ENCODE measurements at places on chromosomes 12 and 14.

DNA sequence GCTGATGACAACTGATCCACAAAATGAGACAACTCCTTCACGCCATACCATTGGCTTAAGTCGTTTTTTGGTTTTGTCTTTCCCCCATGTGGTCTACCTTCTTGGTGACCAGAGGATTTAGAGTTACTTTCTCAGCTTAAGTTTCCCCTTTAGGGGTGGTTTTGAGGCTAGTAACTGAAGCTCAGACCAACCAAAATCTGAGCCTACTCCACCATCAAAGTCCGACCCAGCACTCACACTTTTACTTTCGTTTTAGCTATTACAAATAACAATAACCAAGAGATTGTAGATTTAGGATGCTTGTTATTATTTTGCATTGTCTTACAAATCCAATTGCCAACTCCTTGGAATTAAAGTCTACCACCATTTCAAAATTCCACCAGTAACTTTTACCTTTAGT lies 130.6 kb upstream of the MDM1 start:
- no peak for DNase-seq

DNA sequence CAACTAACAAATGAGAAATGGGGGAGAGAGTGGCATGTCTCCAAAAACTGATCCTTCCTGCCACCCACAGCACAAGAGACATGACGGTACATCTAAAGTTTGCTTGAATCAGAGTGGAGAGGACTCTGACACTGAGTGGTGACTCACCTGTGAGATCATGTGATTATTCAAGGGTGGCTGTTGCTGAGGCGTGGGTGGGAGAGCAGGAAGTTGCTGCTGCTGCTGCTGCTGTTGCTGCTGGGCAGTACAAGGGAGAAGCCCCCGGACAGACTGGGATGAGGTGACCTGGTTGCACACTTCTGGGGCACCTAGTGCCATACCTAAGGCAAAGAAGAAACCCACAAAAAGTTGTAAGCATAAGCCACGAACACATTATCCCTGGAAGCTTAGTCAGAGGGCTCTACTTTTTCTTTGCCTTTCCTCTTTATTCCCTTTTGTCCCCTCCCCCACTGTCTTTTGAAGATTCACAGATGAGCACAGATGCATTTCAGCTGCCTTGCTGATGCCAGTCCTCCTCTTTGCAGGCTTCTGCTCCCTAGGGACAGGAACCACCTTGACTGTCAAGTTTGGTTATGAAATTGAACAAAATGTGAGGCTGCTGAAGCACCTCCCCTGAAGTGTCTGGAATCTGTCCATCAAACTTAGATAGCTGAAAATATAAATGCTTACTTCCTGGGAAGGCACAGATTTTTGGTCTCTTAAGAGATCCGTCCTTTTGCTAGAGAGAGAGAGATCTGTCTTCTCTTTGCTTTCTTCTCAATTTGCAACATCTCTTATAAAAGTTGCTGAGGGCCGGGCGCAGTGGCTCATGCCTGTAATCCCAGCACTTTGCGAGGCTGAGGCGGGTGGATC lies 29.4 kb upstream of the STAC3 start:
- DNase-seq = peak; percentile 69

- no peak for DNase-seq
Measured at GRCh38 chr12:43179486-43179885, 372.5 kb downstream of the ADAMTS20 start.

DNA sequence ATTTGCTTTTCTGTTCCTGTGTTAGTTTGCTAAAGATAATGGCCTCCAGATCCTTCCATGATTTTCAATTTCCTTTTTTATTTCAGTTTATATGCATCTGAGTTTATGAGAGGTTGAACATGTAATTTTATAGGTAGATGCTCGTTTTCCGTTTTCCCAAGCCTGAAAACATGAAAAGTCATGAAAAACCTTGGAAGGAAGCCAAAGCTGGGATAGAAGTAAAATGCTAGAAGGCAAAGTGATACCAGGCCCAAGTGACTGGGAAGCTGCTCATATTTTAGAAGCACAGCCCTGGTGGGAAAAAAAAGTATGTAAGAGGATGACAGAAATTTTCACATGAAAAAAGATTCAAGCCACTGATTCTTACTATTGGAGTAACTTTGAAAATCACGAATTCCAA lies 290.8 kb downstream of the PRKD1 start:
- DNase-seq = no peak

DNA sequence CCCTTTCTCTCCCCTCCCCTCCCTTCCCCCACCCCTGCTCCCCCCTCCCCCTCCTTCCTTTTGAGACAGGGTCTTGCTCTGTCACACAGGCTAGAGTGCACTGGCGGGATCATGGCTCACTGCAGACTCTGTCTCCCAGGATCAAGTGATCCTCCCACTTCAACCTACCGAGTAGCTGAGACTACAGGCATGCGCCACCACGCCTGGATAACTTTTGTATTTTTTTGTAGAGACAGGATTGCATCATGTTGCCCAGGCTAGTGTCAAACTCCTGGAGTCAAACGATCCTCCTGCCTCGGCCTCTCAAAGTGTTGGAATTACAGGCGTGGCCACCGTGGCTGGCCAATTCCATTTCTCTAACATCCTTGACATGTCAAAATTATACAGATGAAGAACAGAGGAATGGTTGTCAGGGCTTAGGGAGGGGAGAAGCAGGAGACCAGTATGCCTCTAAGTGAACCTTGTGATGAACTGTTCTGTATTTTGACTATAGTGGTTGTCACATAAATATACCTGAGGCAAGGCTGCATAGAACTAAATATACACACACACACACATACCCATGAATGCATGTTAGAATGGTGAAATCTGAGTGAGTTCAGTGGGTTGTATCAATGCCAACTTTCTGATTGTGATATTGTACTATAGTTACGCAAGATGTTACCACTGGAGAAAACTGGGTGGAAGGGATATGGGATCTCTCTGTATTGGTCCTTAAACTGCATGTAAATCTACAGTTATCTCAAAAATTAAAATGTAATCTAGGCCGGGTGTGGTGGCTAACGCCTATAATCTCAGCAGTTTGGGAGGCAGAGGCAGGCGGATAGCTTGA lies 3.6 kb upstream of the CFAP73 start:
- DNase-seq = no peak

Measured in CD4-positive, alpha-beta T cell treated with Interleukin-15 for 1 hour (primary cell).